Body of pancreas (tissue), 4 donors: ENCODE measurements at places on chromosomes 2 and 18. TPM values are rescaled to one million over a fixed set of nuclear protein-coding genes. Genes with fewer than 3 reads are reported as not detected.

DNA sequence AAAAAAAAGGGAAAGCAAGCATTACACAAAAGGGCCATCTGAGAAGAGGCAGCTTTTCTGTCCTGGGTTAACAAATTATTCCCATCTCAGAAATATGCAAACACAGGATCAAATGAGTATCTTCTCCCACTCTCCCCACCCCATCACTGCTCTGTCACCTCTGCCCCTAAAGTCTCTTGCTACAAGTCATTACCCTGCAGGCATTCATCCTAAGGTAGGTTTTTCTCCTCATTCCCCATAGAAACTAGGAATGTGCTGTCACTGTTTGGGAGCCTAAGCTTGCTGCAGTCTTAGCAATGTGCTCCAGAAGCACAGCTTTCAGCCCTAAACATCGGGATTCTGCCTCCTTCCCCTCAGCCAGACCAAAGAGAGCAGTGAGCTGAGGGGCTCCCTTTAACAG lies 3.6 kb downstream of the LRRTM1 start:
- H3K4me1 ChIP-seq, result peaks cover 18% of the 10 kb centered on the region
- H3K4me3 ChIP-seq, result no peak overlapping the region
- no peaks in the 10 kb centered on the region for H3K36me3 ChIP-seq
- no peak overlapping the region for H3K27ac ChIP-seq
- no peak for DNase-seq
- H3K27me3 ChIP-seq, result no peaks in the 10 kb centered on the region

Gene REG1B
- 4,279 TPM for total RNA-seq

Gene FOXD4L1
- total RNA-seq, result 0.52 TPM

Gene REG3G
- total RNA-seq, result 673 TPM

DNA sequence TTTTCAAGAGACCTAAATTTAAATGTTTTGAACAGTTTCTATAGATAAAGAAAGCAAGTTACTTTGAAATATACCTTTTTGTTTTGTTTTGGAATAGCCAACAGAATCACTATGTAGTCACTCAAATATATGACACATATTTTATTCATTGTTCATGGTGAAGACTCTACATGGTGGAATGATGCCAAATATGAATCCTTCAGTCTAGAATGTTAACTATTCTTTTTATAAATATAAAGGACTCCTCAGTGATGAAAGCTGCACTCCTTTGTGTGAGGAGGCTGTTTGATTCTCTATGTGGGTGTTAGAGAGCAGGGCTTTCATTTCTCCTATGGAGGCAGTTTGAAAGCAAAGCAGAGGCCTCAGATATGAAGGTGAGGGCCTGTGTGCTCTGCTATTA lies 396.4 kb upstream of the LRRTM1 start:
- H3K27ac ChIP-seq, result no peak overlapping the region
- H3K4me3 ChIP-seq, result no peak overlapping the region
- no peaks in the 10 kb centered on the region for H3K4me1 ChIP-seq
- no peaks in the 10 kb centered on the region for H3K36me3 ChIP-seq

DNA sequence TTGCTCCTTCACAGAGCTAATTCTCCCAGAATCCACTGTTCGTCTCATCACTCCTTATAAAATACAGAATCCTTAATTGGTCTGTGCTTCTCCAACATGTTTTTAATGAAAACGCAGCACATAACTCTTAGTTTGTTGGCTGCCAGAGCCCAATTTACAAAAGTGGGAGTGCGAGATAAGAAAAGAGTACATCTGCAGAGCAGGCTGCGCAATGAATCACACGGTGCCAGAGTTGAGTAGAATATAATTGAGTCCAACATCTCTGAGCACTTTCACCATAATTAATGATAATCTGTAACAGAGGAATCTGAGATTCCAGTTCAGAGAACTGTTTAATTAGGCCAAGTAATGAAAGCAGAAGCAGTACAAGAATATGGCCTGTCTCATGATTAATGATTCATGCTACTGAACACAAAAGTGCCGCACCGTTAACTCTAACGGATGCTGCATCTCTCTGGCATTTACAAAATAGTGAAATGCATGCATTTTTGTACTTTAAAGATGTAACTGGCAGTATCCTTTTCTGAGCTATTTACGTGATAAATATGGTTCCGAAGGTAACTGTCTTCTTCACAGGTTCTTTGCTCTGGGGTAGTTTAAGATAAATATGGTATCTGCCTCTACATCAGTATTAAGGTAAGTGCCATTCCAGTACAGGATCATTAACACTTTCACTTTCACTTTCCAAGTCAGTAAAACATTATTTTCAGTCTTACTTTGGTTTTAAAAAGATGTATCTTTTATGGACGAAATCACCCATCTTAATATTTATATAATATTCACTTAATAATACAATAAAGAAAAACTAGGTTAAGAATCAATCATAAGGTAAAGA lies 785.6 kb downstream of the NR4A2 start:
- no peaks in the 10 kb centered on the region for H3K27me3 ChIP-seq
- no peaks in the 10 kb centered on the region for H3K36me3 ChIP-seq
- no peaks in the 10 kb centered on the region for H3K4me1 ChIP-seq
- DNase-seq, result no peak
- no peak overlapping the region for H3K27ac ChIP-seq

GRCh38 chr2:132645722-132646539 lies 24.1 kb downstream of the LYPD1 start:
- no peaks in the 10 kb centered on the region for H3K36me3 ChIP-seq
- no peak overlapping the region for H3K27ac ChIP-seq
- H3K4me3 ChIP-seq, result no peak overlapping the region
- H3K27me3 ChIP-seq, result no peaks in the 10 kb centered on the region
- H3K4me1 ChIP-seq, result peaks cover 1% of the 10 kb centered on the region

Gene SYT4
- 3.6 TPM for total RNA-seq
